Tracheal epithelial cell (primary cell): ENCODE measurements at places on chromosomes 7 and 10. TPM values are rescaled to one million over a fixed set of nuclear protein-coding genes. Genes with fewer than 3 reads are reported as not detected.

SPDYE11 gene
- not detected in 2 replicates for total RNA-seq

NUTM2D gene
- 2.2 and 4.9 TPM in 2 replicates for total RNA-seq

CYP26C1 gene
- 0.24 TPM in 1 of 2 replicates, not detected in the other for total RNA-seq

MEIG1 gene
- not detected in 2 replicates for total RNA-seq

MINDY4 gene
- 0.85 and 0.96 TPM in 2 replicates for total RNA-seq

FAM200A gene
- total RNA-seq: 5.8 and 8.7 TPM in 2 replicates
